Activated CD4-positive, alpha-beta T cell treated with anti-CD3 and anti-CD28 coated beads, Interleukin-2, Interleukin-6, amounts not matched to agents 100 ng/mL and 50 ng/mL, durations not matched to agents 16 hours and 8 hours (primary cell): ENCODE measurements at places on chromosomes 4 and X.
A peak's percentile ranks its signal among the peaks of the same experiment; 100 is the strongest.

DNA sequence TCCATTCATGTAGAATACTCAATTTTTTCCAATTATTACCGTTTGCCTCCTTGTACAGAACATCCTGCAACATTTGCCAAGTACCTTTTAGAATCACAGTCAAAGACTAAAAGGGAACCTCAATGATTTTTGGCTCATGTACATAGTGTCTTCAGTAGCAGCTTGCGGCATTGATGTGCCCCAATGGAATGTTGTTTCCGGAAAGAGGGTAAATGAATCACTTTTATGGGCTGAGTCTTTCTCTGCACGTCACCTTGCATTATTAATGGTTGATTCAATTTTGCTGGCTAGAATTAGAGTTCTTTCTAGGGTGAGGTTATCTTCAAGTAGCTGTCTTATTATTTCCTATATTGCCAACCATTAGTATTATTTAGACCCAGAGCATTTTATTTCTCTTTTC lies 116.9 kb upstream of the GABRA2 start:
- DNase-seq, result no peak

- DNase-seq, result peak; percentile 85
Measured at GRCh38 chr4:36322921-36323354, 41.5 kb downstream of the DTHD1 start.

DNA sequence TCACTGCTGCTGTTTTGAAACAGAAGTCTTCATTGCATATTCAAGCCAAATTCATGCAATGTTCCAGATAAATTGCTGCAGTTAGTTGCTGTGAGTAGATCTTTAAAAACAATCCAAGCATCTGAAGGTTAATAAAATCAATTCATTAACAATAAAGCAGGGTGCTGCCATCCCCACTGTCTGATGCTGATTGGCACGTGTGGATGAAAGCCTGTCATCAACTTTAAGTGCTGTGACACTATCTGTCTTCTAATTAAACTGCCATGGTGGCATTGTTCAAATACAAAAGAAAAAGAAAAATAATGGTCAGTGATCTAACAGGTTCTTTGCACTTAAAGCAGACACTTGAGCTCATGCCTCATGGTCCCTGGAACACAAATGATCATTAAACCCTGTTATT lies 63.0 kb upstream of the MND1 start:
- DNase-seq, result no peak

- no peak for DNase-seq
Measured at GRCh38 chr4:147318586-147318985, 162.3 kb upstream of the EDNRA start.

GRCh38 chr4:47642985-47643760 lies 158.1 kb downstream of the ATP10D start:
- no peak for DNase-seq

DNA sequence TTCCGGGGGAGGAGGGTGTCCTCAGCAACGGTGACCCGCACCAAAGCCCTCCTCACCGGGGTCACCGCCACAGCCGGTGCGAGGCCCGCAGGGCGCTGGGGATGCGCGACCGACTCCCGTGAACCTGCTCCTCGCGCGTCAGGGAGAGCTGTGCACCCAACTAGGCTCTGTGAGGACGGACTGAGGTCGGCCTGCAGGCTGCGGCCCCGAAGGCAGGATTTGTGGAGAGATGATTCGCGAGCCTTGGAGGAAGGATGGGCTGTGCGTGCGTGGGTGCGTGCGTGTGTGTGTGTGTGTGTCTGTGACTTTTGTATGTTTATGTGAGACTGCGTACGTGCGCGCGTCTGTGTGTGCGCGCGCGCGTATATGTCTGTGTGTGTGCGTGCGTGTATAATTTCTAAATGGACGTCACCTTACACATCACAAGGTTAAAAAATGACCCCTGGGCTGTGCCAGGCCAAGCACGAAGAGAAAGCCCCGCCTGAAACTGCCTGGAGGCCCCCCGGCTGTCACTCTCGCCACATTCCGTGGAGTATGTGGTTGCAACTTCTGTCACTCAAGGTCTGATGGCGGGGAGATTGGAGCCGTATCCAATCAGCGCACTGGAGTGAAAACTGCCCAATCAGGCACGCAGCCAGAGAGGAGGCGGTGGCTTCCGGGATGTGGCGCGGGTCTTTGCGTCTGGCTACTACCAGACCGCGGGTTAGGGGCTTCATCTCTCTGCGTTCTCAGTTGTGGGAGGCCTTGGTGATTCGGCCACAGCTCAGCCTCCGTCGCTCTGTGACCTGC lies at the start of gene ZNF141:
Gene ZNF141 (plus strand): TSS at position 672 of the 789 bp plus-strand sequence. CDS start 170 bp downstream, outside the sequence.
- peak; percentile 96 for DNase-seq

DNA sequence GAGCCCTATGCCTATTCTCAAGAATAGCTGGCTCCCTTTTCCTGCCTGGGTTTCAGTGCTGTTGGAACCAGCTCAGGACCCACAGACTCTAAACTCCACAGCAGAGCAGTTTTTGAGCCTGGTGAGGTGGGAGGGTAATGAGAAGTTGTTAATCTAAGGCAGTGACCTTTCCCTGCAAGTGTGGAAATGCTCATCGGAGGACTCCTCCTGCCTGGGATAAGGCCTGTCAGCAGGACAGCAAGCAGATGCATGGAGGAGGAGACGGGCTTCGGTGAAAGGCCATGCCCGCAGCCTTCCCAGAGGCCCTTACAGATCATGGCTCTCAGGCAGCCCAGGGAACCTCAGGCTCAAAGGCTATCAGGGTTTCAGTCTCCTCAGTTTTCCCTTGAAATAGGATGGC lies 70.0 kb upstream of the SHISA3 start:
- no peak for DNase-seq

DNA sequence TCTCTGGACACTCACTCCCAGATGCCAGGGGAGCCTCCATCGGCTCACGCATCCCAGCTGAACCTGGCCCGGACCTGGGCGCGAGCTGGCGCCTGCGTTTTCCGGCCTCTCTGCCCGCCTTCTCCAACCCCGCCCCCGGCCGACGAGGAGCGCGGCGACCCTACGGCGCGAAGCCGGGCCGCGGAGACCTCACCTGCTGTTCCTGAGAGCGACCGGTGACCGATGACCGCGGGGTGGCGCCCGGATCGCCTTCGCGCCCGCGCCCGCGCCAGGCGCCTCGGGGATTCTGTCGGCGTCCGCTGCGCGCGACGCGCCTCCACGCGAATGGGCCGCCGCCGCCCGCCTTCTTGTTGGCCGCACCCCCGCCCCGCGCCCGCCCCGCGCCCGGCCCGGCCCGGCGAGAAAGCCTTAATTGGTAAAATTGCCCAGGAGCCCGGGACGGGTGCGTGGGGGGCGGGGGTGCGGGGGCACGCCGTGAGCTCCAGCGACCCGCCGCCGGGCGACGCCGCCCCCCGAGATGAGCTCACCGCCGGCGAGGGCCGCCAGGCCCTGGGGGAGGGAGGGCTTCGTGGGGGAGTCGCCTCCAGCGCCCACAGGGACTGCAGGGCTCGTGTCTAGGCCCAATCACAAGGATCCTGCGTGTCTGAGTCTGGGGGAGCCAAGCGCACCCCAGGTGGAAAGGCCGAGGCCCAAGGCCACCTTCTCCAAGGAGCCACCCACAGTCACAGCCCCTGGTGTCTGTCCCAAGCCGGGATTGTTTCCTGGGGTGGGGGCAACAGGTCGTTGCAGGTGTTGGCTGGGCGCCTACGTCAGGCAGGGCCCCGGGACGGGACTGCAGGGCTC lies at the start of gene FLNA:
Gene FLNA (minus strand): TSS at position 322 of the 843 bp plus-strand sequence. CDS start 3,389 bp downstream, outside the sequence.
- DNase-seq, result peak; percentile 51

GRCh38 chr4:183905081-183905592 lies at the start of gene STOX2:
TSS of gene STOX2 (plus strand) at chr4:183905307. CDS start at chr4:183906791, 1,484 bp downstream.
- DNase-seq, result peak; percentile 45

DNA sequence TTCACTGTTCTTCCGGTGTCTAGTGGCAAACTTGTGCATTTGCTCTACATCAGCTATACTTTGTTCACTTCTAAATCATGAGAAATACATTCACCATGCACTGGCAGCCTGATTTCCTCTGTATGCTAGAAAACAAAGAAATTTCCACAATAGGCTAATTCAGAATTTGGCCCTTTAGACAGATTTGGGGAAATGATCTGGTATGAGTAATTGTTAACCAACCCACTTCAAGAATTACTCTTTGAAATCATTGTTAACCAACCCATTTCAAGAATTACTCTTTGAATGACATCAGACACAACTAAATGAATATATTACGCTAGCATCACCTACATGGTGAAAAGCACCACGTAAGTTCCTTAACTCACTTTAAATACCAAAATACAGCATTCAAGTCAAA lies 14.6 kb downstream of the APBB2 start:
- DNase-seq, result peak; percentile 3

DNA sequence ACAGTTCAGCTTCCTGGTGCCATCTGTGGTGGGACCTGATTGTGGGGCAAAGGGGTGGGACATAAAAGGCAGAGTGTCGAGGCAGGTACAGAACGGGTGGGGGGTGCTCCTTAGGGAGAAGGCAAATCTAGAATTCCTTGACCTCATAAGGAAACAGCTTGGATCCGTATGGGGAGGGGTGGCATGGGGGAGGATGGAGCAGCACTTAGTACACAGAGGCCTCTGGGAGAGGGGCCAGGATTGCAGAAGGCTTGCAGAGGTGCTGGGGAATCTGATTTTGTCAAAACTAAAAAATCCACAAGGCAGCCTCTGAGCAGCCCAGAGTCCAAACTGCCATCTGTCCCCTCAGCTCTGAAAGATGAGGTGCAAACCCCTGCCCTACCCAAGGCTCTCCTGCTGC lies 2.3 kb upstream of the EMD start:
- no peak for DNase-seq

DNA sequence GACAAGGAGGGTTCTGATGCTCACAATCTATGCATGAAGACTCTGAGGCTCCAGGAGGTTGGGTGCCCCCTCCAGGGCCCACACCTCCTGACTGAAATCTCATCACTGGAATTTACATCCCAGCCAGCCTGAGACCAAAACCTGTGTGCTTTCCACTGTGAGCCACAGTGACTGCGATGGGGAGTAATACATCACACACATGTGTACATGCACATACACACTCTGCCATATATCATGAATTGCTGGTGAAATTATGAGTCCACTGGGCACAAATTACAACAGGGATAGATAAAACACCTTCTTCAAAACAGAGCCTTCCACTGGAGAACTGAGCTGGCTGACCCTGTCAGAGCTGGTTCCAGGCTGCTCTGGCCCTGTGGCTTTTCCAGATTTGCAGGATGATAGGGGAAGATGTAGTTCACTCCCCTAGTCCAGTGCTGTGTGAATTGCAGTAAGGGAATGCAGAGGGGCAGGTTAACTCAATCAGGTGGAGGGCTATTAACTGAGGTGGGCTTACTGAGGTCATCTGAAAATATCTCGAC lies 35.8 kb upstream of the MSX1 start:
- no peak for DNase-seq

DNA sequence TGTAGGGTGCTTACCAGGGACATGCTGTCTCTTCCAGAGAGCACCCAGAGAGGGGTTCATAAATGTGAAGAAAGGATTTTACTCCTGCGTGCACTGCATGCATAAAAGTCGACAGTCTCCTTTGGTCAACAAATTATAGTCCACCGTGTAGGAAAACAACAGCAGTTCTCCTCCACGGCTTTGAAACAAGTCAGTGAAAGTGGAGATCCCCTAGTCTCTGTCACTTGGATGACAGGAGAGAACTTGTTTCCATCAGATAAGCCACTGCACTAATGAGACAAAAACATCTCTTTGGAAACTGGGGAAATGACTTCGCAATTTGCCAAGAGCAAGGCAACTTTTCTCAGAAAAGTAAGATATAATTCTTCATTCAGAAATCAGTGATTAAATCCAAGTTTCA lies 9.7 kb downstream of the UNC5C start:
- DNase-seq, result no peak

DNA sequence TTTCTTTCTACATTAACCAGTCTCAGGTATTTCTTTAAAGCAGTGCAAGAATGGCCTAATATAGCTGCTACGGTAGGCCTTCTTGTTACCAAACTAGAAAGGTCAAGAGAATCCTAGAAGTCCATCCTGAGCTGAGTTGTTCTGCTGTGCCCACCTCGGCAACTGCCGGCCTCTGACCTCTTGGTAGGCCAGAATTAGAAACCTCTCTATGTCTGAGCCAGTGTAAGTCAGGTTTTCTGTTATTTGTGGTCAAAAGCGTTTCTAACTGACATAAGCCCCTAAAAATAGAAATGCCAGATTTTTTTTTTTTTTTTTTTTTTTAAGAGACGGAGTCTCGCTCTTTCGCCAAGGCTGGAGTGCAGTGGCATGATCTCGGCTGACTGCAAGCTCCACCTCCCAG lies 43.1 kb downstream of the SOWAHB start:
- DNase-seq, result no peak

DNA sequence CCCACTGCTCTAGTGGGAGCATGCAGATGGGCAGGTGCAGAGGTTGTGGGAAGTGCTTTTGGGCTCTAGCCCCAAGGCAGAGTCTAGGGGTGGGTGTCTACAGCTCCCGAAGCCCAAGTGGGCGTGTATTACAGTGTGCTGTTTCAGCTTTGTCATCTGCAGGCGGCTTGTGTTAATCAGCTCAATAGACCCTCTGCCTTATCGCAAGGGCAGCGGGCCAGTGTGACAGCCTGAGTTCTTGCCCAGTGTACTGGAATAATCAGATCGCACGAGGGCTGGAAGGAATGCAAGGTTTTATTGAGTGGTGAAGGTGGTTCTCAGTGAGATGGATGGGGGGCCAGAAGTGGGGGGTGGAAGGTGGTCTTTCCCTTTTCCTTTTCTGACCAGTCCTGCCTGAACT lies 529.4 kb upstream of the AMOT start:
- no peak for DNase-seq
